HEK293T (cell line): ENCODE measurements at places on chromosomes 6 and 20.

GRCh38 chr20:16263582-16263981, 309.7 kb downstream of the KIF16B start:
- DNase-seq, result no peak

DNA sequence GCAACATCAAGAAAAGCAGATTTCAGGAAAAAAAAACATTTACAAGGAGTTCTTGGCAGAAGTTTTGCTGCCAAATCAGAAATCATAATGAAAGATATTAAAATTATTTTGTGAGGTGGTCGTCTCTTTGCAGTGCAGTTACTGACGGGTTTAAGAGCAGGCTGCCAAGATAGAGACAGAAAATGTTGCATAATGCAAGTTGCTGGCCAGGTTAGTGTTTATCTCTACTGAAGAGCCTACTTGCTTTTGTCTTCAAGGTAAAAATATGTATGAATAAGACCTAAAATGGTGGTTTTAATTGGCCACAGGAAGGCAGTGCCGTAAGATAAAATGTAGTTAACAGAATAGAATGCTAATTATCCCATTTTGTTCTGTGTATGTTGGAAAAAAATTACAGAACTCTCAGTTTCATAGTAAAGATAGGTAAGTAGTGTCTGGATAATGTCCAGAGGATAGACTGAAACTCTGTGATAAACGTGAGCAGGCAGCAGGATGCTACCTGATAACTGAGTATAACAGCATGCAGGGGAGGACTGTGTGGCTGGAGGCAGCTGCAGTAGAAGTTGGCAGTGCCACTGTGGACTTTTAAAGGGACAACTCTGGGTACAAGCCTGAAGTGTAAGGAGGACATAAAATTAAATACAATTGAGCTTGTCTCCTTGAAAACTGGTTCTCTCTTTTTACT, 13.9 kb downstream of the FOXO3 start:
- no peak for DNase-seq

GRCh38 chr6:29665942-29666825, 9.3 kb downstream of the MOG start:
- no peak for DNase-seq

GRCh38 chr20:21840991-21841390, 135.5 kb downstream of the PAX1 start:
- no peak for DNase-seq

GRCh38 chr20:62288535-62289105, 14.2 kb upstream of the ADRM1 start:
- no peak for DNase-seq
